ENCODE measurements at places on chromosomes 6 and 20. TPM values are rescaled to one million over a fixed set of nuclear protein-coding genes. Genes with fewer than 3 reads are reported as not detected.

Gene KHDC1L
- total RNA-seq: not detected

DNA sequence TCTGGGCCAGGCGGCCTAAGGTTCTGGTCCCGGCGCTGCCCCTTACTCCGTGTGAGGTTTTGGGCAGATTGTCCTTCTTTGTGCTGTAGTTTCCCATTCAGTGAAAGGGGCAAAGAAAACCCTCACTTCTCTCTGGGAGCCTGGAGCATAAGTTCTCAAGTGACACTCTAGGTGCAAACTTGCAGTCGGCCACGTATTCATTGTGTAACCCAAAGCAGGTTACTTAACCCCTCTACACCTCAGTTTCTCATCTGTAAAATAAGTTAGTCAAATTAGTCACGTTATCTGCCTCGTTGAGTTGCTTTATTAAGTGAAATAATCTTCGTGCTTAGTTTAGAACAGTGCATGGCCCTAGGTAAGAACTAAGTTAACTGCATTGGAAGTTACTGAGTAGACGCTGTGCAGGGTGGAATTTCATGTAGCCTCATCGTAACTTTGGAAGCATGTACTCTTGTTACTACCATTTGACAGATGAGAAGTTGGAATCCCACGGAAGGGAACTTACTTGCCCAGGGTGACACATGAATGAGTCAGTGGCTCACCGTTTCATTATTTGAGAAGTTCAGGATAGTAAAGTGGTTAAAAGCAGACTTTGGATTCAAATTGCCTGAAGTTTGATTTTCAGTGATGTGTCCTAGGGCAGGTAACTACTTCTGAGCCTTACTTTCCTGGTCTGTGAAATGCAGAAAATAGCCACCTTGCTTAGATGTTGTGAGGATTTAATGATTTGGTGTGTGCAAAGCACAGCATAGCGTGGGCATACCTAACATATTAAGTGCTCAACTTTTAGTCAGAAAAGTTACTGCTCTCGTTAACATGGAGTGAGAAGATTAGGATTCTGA is 556 bp upstream of the MROH8 start:
- DNase-seq: no peak

Gene BEND3
- total RNA-seq: 2.2 TPM

GRCh38 chr6:12602951-12603672 is 113.5 kb upstream of the PHACTR1 start:
- DNase-seq: no peak

DNA sequence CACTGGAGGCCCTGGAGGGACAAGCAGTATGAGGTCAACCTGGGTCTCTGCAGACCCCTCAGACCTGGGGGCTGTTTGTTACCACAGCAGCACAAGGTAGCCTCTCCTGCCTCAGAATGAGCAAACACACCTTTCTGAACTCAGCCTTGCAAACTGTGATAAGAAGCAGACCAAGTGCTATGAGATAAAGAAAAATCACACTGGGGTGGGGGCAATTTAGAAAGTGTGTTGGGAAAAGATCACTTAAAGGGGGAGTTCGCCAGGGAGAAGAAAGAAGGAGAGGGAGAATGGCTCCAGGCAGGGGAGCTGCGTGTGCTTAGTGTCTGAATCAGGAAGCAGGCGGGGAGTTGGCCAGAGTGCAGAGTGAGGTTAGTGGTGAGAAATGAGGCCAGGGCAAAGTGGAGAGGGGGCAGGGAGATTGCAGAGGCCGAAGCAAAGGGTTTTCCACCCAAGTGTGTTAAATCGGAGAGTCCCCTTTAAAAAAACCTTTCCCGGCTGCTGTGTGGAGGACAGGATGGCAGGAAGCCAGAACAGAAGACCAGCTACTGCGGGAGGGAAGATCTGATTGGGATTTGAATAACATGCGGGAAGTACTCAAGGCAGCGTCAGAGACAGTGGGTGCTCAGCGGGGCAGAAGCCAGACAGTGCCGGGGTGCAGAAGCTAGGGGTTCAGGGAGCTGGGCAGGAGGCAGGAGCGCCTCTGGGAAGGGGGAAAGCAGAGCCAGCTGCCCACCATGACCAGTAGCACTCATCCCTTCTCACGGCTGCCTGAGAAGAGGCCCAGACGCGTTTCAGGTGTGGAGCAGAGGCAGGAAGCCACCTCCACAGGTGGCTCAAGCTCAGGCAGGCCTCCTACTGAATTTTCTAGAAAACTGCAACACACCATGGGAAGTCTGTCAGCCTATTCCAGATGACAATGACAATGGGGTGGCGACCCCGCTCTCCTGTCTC is 9.0 kb downstream of the ADA start:
- peak; percentile 51 for DNase-seq

Gene NOX3
- not detected for total RNA-seq

Gene BMP7
- not detected for total RNA-seq

Gene LPA
- total RNA-seq: not detected

DNA sequence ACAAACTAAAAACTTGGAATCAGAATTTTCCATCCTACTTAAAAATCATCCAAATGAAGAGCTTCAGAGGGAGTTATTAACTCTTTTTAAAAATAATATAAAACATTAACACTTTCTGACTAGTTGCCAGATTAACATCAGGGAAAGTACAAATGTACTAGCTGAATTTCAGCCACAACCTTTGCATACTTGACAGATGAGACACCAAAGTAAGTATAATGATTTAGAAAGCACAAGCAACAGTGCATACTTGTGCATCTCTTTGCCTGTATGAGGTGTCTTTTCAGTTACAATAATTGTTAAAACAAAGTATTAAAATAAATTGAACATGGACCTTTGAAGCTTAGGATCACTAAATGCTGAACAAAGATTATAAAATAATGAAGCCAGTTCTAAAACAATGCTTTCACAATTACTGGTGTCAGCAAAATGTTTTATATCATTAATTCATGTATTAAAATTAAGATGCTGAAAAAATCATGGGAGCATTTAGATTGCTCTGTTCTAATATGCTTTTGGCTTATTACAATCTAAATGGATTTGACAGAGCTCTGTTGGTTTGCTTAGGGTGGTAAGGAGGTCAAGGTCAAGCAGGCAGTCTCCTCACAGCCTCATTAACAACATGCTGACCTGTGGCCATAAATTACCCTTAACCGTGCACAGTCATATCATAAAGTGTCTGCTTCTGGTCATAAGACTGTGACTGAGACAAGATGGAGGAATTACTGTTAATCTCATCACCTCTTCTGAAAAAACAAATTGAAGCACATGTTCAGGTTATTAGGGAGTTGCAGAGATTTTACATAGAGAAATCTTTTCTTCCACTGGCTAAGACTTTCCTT is 15.1 kb downstream of the RNF217 start:
- no peak for DNase-seq

DNA sequence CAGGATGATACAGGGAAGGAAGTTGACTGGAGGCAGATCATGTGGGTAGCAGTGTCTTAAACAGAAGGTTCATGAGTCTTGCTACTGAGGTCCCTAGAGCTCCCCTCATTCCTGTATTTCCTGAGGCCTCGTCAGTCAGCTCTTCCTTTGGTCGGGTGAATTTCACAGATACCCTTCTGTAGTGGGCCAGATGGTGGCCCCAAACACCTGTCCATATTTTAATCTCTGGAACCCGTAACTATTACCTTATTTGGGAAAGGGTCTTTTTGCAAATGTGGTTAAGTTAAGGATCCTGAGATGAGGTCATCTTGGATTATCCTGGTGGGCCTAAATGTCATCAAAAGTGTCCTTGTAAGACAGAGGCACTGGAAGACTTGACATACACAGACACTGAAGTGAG is 9.6 kb downstream of the KCNS1 start:
- DNase-seq: no peak

- no peak for DNase-seq
Observed at GRCh38 chr6:108091288-108091687, 16.7 kb upstream of the OSTM1 start.

Gene GJA10
- total RNA-seq: not detected

DNA sequence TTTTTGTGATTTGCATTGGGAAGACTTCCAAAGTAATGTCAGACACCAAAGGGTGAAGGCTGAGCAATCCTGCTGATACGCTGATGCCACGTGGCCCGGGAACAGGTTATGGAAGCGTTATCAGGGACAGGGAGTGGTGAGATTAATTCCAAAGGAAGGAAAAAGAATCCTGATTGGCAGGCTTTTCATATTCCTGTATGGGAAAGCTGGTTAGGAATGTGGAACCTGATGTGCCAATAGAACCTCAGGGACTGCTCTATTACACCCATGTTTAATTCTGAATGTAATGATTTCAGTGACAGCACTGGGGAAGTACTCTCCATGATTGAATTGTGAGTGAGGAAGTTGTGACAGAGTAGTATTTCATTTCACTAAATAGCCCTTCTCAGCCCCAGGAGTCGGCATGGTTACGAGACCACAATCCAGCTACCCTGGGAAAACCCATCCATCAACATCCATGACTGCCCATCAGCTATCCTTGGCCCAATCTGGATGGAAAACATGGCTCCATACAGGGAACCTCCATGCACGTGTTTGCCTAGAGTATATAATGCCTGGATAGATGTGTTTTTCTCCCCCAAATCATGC is 49.4 kb downstream of the F13A1 start:
- no peak for DNase-seq

- peak; percentile 82 for DNase-seq
Observed at GRCh38 chr20:25859649-25860530, 163.2 kb upstream of the ZNF337 start.

DNA sequence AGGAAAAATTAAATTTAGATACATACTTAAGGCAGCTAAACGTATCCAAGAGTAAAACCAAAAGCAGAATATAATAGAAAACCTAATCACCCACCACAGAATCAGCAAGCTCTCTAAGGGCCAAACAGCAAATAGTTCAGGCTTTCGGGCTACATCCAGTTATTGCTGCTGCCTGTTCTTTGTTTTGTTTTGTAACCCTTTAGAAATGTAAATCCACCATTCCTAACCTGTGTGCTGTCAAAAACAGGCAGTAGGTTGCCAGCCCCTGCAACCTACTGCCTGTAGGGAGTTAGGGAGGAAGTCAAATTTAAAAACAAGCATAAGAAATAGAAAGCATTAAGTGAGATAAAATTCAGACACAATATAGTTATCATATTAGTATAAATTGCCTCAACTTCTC is 225.9 kb downstream of the PTPRT start:
- no peak for DNase-seq

DNA sequence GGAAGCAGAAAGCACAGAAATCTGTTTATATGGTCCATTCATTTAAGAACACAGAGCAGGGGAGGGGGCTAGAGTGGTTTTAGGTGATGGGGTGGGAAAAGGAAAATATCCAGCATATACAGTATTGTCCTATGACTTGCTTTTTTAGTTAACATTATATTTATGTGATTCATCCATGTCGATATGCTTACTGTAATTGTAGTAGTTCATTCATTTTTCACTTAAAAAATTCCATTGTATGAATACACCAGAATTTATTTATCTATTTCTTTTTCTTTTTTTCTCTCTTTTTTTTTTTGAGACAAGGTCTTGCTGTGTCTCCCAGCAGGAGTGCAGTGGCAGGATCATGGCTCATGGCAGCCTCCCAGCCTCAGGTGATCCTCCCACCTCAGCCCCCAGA is 9.6 kb upstream of the PRIM2 start:
- no peak for DNase-seq

DNA sequence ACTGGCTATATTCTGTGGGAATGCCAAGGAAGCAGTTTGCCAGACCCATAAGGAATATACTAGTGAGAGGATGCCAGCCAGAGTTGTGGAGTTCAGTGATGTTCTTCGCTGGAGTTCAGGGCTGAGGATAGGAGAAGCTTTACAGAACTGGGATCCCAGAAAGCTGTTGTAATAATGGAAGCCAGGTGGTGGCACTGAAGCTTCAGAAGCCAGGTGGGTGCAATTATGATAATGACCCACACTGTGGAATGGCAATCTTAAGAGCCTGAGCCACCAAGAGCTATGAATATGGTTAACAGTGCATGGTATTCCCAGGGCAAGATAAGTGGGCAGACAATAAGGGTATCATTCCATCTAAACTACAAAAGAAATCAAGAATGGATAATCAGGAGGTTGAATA is 25.1 kb upstream of the ENPP1 start:
- no peak for DNase-seq

Gene CUL9
- 75.1 TPM for total RNA-seq

DNA sequence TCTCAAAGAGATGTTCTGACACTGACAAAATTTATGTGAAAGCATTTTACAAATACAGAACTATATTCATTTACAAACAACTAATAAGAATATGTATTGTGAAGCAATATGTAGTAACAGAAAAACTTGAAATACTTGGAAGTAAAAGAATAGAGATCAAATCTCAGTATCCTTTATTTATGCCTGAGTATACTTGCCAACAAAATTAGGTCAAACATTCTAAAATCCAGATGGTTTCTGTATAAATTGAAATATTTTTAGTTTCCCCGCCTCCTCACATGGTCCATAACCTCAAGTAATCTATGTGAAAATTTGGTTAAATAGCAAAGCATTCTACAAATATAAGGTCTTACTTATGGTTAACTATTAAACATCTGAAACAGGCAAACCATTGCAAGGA is 545.4 kb downstream of the EYS start:
- no peak for DNase-seq

DNA sequence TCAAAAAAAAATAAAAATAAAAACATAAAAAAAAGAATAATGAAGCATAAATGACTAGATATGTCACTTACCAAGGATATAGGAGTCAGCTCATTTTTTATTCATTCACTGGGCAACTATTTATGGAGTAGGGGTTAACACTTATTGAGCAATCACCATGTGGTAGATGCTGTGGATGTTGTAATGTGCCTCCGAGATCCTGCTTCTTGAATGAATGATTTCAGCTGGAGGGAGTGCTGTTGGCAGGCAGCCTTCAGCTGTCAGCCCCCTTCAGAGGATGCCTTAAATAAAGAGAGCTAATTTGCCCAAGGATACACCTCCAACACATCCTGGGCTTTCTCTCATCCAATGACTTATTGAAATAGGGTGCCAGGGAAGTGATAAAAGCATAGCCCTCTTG is 229.5 kb upstream of the DTNBP1 start:
- DNase-seq: no peak

- no peak for DNase-seq
Observed at GRCh38 chr20:64219730-64220129, 35.8 kb upstream of the PCMTD2 start.

- DNase-seq: no peak
Observed at GRCh38 chr6:19035461-19036195, 648.5 kb downstream of the RNF144B start.

DNA sequence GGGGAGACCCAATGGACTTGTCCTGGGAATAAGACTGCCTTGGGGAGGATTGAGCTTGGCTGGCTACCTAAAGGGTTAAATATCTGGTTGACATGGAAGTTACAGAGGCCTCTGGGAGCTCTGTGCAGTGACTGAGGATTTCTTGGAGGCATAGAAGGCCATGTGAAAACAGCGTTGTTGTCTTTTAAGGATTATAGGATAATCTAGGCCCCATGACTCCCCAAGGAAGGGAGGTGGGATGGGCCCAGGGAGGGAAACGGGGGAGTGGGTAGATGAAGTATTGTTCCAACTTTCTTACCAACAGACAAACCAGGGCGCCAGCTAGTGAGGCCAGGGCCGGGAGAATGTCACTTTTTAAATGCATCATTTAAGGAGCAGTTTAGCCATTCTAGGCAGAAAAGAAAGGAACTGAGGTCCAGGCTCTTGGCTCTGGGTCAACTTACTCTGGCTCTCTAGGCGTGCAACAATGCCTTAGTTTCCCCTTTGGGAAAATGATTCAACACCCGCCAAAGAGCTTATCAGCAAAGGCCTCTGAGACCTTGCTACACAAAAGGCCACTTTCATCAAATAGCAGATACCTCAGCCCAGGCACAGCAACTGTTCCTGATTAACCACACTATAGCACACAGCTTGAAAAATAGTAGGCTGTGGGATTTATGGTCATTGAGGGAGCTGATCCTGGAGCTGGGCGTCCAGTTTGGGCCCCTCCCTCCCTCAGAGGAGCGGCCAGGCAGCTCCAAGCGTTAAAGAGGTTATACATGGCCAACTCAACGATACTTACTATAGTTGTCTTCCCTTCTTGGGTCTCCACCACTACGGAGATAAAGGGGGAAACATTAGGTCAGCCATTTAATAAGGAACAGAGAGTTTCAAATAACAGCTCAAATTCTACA is 7.0 kb downstream of the MRPS18A start:
- DNase-seq: no peak

All from activated naive CD8-positive, alpha-beta T cell treated with anti-CD3 and anti-CD28 coated beads, Interleukin-2, amount 10 ng/mL, durations not matched to agents 7 days and 5 days (primary cell).